ENCODE measurements at places on chromosomes 3 and 15.

- DNase-seq: no peak
These were observed 83.4 kb downstream of the SLC9A9 start for GRCh38 chr3:143764840-143765239.

- no peak for DNase-seq
These were observed 13.9 kb upstream of the FXR1 start for GRCh38 chr3:180898572-180898971.

GRCh38 chr3:15324379-15324808 lies 8.0 kb downstream of the SH3BP5 start:
- no peak for DNase-seq

GRCh38 chr3:99319961-99320360 lies 318.4 kb upstream of the COL8A1 start:
- DNase-seq: no peak

DNA sequence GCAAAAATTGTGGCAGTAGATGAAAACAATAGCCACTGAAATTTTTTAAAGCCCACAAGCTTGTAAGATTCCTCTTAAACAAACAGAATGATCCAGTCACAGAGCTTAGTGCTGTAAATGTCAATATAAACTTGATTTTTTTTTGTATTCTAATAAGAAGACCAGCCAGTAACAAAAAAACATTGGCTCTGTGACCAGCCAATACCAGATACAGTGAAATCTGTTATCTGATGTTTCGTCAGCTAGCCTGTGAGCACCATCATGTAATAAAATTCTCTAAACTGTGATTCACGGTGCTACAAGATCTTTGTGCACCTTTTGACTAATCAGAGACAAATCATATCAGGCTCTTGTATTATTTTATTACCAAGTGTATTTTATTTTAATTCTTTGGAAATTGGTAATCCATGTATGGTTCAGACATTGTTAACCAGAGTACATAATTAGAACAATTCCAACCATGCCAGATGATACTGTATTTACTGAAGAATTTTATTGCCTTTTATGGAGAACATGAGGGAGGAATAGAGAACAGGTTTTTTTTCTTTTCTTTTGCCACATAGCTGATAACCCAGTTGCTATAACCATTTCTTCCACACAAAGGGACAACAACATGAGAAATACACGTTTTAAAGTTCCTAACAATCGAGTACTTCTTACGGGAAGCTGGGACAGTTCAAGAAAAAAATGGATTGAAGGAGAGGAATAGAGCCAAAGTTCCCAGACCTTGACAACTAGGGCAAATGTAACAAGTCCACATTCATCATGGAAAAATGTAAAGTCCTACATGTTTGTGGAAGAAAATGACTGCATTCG lies 71.9 kb downstream of the FILIP1L start:
- DNase-seq: no peak

GRCh38 chr15:26091184-26091583 lies 228.1 kb upstream of the ATP10A start:
- DNase-seq: no peak

- no peak for DNase-seq
These were observed 155.1 kb downstream of the IGF1R start for GRCh38 chr15:98803228-98804056.

DNA sequence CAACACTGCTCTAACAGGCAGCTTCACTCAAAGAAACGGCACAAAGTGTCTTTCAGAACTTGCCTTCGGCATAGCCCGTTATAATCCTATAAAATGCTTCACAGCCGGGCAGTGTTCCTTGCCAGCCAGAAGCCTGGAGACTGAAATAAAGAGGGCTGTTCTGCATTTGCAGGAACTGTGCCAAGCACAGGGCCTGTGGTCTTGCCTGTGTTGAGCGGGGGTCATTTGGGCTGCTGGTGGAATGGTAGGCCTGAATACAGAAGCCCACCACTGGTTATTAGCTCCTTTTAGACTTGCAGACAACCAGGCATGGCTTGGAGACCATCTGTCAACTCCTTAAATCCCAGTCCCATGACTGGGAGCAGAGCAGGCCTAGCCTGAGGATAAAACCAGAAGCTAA lies 4.7 kb upstream of the ARHGEF3 start:
- no peak for DNase-seq

GRCh38 chr15:66171841-66172240 lies 81.7 kb downstream of the MEGF11 start:
- no peak for DNase-seq

- DNase-seq: no peak
These were observed 739.9 kb upstream of the NR2F2 start for GRCh38 chr15:95590533-95591044.

DNA sequence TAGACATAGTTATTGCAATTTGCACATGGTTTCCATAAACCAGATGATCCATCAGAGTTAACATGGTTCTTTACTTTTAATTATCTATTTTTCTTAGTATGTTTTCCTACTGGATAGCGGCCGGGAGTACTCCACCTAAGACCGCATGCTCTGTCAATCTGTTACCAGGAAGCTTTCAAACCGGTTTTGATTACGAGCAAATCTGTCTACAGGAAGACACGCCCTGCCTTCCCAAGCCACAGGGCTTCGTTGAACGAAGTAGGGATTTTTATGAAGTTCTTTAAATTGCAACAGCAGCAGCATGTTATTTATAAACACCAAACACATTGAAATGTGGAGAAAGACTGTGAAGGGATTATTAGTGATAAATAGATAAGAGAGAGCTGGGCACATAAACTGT lies 283.3 kb upstream of the ROBO2 start:
- no peak for DNase-seq

- DNase-seq: no peak
These were observed 58.0 kb downstream of the LINGO1 start for GRCh38 chr15:77574521-77575202.

DNA sequence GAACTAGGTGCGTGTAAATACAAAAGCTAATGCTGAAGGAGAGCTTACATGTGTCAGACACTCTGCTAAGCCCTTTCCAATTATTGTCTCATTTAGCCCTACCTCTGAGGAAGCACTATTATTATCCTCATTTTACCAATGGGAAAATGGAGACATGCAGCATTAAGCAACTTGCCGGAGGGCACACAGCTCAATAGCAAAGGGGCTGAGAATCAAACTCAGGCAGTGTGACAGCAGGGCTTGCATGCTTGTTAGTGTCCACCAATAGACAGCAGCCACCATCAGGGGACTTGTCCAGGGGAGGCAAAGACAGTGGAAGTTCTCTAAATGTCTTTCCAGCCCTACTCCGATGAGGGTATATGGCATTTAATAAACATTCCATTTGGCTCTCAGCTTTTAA lies 548.6 kb downstream of the MAGI1 start:
- DNase-seq: no peak

GRCh38 chr3:115928376-115928775 lies 305.1 kb downstream of the GAP43 start:
- no peak for DNase-seq

DNA sequence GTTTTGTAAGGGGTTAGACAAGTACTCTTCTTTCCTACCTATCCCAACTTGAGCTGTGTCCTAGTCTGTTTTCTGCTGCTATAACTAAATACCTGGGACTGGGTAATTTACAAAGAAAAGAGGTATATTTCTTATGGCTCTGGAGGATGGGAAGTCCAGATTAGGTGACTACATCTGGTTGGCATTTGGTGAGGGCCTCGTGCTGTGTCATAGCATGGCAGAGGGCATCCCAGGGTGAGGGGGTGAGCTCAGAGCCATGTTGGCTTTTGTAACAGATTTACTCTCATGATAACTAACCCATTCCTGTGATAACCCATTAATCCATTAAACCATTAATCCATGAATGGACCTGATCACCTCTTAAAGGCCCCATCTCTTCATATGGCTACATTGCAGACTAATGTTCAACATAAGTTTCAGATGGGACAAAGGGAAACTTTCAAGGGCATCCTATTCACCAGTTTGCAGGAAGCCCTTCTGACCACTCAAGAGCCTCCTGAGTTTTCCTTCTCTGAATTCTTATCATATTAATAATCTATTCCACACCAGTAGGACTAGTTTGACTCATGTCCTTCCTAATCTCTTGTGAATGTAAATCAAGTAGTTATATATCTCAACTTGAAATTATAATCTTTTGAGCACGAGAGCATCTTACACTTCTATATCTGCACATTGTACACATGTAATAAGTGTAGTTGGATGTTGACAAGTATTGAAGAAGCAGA lies 185.7 kb upstream of the ZPLD1 start:
- no peak for DNase-seq

DNA sequence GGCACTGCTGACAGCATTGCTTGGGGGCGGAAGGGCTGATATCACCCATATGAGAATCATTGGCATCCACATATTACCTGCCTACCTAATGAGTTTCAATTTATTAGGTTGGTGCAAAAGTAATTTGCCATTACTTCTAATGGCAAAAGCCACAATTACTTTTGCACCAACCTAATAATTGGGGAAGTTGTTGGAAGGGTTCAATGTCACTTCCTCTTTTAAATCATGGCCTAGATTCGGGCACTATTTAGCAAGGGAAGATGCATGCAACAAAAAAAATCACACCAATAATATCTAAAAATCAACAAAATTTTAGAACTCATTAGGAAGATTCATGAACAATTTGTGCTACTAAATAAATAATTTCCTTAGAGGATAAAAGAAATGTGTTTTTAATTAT lies 56.0 kb upstream of the AGTR1 start:
- DNase-seq: no peak

GRCh38 chr15:69000091-69000490 lies 14.4 kb upstream of the NOX5 start:
- DNase-seq: no peak

DNA sequence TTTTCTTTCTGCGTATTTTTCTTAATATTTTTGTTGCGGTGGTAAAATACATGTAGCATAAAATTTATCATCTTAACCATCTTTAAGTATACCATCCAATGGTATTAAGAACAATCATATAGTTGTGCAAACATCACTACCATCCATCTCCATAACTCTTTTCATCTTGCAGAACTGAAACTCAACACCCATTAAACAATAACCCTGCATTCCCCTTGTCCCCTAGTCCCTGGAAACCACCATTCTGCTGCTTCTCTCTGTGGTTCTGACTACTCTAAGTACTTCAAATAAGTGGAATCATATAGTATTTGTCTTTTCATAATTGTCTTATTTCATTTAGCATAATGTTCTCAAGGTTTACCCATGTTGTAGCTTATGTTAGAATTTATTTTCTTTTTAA lies 67.3 kb upstream of the EOMES start:
- no peak for DNase-seq

GRCh38 chr3:138493804-138494606 lies 59.6 kb downstream of the ESYT3 start:
- no peak for DNase-seq

- DNase-seq: no peak
These were observed 315.9 kb upstream of the GPR149 start for GRCh38 chr3:154745929-154746328.

DNA sequence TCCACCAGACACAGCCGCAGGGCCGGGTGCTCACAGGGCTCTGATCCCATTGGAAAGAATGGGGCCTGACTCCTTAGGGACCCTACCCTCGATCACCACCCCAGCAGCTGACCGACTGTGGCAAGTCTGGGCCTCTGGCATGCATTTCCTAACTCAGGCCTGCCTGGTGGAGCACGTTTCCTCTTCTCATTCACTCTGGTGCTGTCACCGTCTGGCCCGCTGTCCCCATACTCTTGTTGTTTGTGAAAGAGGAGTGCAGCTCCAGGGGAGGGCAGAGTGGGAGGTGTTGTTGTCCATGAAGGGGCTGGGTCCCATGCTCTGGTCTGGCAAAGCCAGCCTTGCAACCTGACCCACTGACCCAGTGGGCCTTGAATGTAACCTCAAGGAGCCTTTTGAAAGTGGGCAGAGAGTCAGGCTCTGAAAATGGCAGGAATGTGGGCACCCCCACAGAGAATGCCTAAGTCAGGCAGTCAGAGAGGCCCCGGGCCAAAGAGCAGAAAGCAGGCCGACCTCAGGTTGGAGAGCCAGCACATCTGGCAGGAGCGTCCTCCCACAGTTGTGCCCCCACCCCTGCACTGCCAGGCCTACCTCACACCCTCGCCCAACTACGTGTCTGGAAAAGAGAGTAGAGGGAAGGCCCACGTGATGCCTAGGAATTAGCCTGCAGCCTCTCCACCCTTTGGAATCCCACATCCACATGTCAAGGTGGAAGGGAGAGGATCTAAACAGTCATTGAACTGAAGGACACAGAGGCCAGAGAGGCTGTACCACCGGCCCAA lies 10.9 kb downstream of the SEMA7A start:
- no peak for DNase-seq

GRCh38 chr15:101286471-101287114 lies 8.5 kb downstream of the SNRPA1 start:
- no peak for DNase-seq

GRCh38 chr3:10389995-10390394 lies 69.1 kb upstream of the SEC13 start:
- DNase-seq: no peak

DNA sequence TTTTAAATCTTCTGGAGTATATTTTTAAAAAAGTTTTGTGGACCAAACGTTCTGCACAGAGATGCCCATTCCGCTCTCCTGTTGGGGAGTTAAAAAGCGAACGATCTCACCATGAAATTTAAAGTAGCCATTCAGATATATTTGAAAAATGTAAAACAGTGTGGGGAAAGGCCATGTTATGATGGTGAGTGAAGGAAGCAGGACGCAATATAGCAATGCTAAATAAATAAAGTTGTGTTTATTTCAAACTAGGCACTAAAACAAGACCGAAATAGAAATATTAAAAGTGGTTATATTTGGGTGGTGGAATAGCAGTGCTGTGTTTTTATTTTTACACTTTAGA lies 327 bp upstream of the CCDC13 start:
- DNase-seq: no peak

- no peak for DNase-seq
These were observed 20.4 kb downstream of the TMEM43 start for GRCh38 chr3:14145236-14145635.

DNA sequence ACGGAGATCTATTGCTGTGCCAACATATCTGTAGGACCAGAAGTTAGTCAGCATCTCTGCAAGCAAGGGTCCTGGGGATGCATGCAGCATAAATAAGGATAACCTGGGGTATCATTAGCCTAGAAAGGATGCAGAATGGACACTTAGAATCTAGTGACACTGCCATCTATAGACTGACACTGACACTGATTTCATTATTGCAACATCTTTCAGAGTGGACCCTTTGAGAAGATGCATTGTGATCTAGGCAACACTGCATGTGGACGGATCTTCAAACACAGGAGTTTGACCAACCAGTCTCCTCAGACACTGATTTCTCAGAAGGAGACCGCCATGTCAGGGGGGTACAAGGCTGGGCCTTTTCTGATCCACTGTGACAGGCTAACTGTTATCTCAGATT lies 52.4 kb downstream of the SCN10A start:
- DNase-seq: no peak

DNA sequence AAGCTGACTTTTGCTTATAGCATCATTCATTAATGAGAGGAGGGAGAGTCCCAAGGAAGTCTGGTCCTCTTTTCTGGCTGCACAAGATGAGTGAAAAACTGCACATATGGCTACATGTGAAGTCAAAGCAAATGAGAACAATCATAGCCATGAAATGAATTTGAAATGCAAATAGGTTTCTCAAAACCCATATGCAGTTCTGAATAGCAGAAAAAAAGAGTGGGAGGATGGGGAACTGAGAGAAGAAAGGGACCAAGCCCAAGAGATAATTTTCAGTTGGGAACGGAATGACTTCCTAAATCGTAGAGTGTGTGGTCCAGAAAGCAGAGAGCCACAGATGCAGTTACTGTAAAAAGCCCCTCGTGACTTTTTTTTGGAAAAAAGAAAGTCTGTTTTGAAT lies 66.3 kb downstream of the GTPBP8 start:
- no peak for DNase-seq
